ENCODE measurements at places on chromosomes 7 and 10.

- DNase-seq = no peak
These were observed 61.0 kb downstream of the GOLGA7B start for GRCh38 chr10:97910661-97911060.

DNA sequence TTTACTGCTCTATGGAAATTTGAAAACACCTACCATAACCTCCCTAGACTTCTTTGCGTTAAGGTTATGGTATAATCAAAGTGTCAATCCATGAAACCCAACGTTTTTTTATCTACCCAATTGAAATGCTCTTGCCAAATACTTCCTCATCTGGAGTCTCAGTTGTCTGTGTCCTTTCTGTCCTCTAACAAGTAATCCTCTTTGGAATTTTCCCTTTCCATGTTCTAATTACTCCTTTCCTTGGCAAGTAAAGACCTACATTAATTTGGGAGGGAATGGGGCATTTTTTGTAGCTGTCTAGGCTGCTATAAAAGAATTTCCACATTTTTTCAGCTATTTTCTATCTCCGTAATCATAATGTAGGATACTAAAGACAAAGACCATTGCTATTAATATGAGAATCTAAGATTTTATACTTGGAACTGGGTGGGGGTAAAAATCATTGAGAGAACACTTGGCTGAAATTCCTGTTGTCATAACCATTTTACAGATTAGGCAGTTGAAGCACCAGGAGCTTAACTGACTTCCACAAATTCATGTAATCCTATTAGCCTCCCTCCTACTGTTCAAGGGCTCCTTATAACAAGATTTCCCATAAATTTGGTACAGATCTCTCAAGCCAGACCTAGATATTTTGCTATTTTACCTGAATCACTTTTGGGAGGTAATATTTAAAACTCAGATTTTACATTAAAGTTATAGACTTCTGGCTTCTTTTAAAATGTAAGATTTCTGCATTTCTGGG, 1307.6 kb downstream of the XPNPEP1 start:
- no peak for DNase-seq

- DNase-seq = no peak
These were observed 74.2 kb downstream of the TSPAN12 start for GRCh38 chr7:120783721-120784120.

DNA sequence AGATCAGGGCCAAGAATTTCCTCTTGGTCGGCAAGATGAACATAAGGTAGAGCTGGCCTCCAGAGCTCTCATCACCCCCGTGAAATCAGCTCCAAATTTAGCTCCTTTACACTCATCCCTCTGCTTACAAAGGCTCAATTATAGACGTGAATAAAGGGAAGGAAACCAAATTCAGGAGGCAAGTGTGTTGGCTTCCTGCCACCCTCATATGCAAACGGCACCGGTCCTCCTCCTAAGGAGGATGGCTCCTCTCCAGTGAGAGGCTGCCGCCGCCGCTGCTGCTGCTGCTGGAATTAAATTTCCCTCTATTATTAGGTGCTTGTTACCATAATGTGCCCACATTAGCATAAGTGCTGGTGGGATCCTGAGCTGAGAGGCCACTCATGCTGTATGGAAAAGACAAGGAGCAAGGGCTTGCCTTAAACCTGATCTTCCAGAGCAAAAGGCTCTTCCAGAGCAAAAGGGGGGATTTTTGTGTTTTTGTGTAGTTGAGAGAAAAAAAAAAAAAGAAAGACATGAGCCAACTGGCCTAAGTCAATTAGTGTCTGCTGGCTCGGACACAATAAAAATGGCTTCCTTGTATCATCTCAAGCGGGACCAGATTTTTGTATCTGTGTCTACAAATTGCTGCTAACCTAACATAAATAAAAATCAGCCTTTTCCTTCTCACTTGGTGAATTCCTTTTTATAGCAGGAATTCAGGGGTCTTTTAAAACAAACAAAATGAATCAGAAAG, 68.4 kb downstream of the CDHR3 start:
- peak; percentile 49 for DNase-seq

- no peak for DNase-seq
These were observed 312.5 kb downstream of the PPP1R3A start for GRCh38 chr7:113606325-113606724.

DNA sequence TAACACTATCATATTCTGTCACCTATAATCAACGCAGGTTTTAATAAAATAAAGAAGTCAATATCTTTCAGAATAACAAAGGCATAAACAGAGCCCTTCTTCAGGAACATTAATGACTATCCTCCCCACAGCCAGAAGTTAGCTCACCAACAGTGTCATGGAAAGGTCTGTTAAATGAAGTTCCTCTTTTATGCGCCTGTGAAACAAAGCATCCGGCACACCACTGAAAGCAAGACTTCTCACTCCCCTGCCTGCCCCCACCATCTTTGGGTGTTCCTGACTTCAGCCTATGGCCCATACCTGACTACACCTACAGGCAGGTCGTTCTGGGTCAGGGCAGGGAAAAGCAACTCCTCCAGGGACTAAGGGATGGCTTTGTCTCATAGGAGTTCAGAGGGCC, 205.4 kb downstream of the FANK1 start:
- DNase-seq = no peak

GRCh38 chr7:8184221-8184620, 77.7 kb downstream of the ICA1 start:
- no peak for DNase-seq

GRCh38 chr7:17986851-17987250, 40.8 kb downstream of the PRPS1L1 start:
- DNase-seq = no peak

DNA sequence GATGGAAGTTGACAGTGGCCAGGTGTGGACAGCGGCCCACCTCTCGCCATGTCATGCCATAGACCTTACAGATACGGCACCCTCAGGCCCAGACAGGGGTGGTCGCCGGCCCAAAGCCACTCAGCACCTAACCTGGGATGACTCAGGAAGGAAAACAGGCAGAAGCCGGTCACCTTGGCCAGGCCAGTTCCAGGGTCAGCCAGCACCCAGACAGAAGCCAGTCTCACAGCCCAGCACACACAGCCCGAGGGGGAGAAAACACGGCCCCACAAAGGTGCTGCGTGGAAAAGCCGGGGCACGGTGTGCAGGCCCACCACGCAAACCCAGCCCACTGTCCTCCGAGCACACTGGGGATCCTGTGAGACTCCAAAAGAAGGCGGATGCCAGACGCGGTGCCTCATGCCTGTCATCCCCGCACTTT, 95.2 kb upstream of the DNAAF5 start:
- no peak for DNase-seq

DNA sequence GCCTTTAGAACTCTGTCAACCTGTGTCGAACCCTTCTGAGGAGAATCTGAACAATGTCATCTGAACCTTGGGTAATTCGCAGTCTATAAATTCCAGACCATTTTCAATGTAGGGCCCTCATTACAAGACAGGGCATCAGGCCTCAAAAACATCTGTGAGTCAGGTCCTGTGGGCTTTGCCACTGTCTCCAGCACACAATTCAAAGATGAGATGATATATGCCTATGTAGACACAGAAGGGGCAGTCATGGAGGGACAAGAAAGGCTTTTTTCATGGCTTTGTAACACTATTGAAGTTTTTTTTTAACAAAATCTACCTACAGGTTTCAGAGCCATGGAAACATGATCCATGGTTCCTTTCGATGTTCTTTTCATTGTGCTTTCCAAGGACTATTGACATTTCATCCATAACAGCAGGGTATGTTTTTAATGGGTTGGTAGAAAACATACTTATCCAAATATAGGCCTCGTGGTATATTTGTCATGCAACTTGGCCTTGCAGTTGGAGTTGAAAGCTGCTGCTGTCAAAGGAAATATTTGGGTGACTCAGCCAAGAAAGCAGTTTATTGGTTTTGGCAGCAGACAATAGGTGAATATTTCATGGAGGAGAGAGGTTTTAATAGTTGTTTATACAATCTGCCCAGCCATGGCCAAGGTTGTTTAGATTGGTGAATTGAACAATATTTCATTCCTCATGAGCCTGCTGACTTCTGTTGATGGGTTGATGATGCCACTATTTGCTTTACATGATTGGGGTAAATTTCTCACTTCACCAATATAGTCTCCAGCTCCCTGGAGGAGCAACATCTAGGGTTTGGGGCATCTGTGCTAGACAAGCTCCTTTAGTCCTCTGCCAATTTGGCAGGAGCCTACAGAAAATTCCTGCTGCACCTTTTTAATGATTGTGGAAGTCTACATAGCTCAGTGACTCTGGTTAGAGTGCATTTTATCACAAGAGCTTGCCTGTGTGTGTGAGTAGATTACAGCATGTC, 158.4 kb upstream of the TMEM72 start:
- no peak for DNase-seq

GRCh38 chr7:117882594-117882993, 9.4 kb upstream of the CTTNBP2 start:
- DNase-seq = no peak

DNA sequence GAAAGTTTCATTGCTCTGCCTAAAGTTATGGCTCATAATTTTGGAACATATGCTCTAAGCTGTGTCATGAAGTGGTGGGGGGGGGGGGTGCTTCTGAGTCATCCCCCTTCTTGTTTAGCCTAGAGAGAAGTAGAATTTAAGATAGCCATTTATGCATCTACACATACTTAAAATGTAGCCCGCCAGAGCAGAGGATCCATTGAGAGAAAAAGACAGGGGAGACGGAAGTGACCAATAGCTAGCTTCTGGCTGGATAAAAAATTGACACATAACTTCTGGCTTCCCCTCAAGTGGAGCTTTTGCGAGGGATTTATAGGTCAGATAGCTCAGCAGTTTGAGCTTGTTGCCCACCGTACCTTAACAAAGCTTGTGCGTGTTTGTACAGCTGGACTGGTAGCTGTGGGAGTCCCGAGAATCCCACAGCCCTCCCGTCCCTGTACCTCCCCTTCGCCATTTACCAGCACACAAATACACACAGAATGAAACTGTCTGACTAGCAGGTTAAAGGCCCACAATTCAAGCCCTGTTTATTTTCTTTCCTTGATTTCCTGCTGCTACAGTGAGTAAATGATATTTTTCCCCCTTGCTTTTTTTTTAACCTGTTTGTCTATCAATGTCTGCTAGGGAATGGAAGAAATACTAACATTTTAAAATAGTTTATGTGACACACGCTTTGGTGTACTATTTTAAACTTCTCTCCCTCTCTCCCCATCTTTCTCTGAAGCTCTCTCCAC, 232.6 kb upstream of the FERD3L start:
- no peak for DNase-seq

- no peak for DNase-seq
These were observed 320.2 kb upstream of the FZD1 start for GRCh38 chr7:90944021-90944420.

- no peak for DNase-seq
These were observed 639.0 kb downstream of the CNTNAP2 start for GRCh38 chr7:146755585-146755984.

DNA sequence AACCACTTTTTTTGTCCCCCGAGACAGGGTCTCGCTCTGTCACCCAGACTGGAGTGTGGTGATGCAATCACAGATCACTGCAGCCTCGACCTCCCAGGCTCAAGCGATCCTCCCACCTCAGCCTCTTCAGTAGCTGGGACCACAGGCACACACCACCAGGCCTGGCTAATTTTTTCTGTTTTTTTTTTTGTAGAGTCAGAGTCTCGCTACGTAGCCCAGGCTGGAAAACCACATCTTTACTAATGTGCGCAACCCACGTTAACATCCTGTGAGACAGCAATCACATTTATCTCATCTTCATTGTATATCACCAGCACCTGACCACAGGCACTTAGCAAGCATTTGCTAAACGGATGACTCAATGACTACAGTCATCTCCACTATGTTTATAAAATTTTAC, 77.8 kb upstream of the ATP6V0A4 start:
- no peak for DNase-seq

- no peak for DNase-seq
These were observed 14.3 kb upstream of the ARHGAP12 start for GRCh38 chr10:31942892-31943291.

GRCh38 chr7:73828107-73828803, 2.5 kb upstream of the CLDN4 start:
- no peak for DNase-seq

DNA sequence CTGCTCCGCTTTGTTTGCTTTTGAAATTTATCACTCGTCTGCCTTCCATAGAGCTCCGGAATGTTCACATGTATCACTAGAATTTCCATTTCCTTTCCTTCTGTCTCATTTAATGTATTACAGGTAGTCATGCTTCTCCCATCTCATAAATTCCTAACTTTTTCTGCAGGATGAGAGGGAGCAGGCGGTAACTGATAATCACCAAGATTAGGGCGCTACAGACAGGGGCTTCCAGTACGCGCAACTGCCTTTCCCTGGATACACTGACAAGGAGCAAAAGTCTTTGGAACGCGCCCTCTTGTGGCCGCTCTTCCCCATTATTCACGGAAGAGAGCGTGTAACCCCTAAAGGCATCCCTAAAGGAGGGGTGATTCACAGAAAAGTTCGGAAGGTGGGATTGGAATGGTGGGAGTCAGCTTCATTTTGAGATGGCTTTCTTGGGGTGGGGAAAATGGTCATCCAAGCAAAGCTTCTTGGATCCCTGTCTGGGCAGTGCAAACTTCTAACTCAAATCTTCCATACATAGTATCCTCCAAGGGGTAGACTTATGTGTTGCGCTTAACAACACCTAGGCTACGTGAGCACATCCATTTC, 6.5 kb downstream of the INHBA start:
- peak; percentile 59 for DNase-seq

GRCh38 chr7:15488401-15488800, 73.4 kb downstream of the AGMO start:
- no peak for DNase-seq

- no peak for DNase-seq
These were observed 22.3 kb downstream of the CNPY1 start for GRCh38 chr7:155524018-155524556.

DNA sequence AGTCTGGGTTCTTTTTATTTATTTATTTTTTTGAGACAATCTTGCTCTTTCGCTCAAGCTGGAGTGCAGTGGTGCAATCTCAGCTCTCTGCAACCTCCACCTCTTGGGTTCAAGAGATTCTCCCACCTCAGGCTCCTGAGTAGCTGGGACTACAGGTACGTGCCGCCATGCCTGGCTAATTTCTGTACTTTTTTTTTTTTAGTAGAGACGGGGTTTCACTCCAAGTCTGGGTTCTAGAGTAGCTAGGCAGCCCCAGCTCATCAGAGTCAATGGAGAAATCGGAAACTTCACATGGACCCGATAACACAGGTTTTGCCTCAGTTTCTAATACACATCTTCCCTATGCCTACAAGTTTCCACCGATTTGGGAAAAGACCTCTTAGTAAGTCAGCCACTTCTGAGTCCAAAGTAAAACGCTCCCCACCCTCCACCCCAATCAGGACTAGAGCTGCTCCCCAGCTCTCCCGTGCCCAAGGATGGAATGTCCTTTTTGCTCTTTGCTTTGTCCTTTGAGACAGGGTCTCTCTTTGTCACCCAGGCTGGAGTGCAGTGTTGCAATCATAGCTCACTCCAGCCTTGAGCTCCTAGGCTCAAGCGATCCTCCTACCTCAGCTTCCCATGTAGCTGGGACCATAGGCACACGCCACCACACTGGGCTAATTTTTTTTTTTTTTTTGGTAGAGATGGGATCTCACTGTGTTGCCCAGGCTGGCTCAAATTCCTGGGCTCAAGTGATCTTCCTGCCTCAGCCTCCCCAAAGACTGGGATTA, 3.8 kb upstream of the SERPINE1 start:
- DNase-seq = no peak

GRCh38 chr10:125032474-125033020, 90.6 kb downstream of the ZRANB1 start:
- no peak for DNase-seq
